GM19239 (cell line): ENCODE measurements at places on chromosomes 3 and 15.

DNA sequence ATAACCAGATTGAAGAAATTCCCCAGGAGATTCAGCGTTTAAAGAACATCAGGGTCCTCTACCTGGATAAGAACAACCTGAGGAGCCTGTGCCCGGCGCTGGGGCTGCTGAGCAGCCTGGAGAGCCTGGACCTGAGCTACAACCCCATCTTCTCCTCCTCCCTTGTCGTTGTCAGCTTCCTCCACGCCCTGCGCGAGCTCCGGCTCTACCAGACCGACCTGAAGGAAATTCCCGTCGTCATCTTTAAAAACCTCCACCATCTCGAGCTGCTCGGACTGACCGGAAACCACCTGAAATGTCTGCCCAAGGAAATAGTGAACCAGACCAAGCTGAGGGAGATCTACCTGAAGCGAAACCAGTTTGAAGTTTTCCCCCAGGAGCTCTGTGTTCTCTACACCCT lies 9.4 kb upstream of the LRRC34 start:
- DNase-seq: no peak

GRCh38 chr3:126955004-126955790 lies 27.7 kb upstream of the PLXNA1 start:
- DNase-seq: no peak

- DNase-seq: no peak
Measured at GRCh38 chr3:127072221-127072771, 89.4 kb downstream of the PLXNA1 start.

GRCh38 chr3:122992676-122993075 lies 34.9 kb downstream of the SEMA5B start:
- no peak for DNase-seq

DNA sequence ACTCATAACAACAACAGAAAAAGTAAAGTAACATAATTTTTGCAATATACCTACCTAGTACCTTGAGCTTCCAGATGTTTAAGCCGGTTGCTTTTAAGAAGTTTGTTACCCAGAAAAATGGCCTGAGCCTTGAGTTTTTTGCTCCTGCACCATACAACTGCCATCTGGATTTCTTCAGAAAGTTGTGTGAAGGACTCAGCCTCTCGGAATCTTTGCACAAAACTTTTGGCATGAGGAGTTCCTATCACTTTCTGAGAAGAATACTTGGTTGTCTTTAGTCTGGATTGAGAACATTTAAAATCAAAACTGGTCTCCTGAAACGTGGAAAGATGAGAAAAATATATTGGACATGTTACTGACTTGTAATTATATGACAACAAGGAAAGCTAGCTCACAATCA lies 17.3 kb downstream of the GTPBP8 start:
- no peak for DNase-seq
